ENCODE measurements at places on chromosomes 3 and 15.

DNA sequence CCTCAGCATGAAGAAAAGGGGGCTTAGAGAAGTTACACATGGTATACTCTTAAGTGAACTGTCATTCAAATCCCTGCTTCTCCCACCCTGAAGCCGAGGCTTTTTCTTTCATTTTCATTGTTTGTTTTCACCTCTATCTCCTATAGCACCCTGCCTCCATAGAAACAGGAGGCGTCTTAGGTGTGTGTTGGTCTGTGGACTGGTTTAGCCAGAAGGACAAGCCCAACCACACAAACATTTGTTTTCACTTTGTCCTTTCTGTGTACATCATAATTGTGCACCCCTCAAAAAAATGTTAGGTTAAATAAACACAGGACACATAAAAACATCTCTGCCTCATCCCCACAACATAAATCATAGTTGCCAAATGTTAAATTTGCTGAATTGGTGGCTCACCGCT is 73.3 kb upstream of the UBE2E2 start:
- DNase-seq: no peak

- DNase-seq: no peak
Observed at GRCh38 chr15:85137489-85138168, 156.0 kb downstream of the PDE8A start.

GRCh38 chr3:118801899-118802298 is 232.7 kb downstream of the IGSF11 start:
- no peak for DNase-seq

GRCh38 chr15:67085237-67085817 is 19.9 kb downstream of the SMAD3 start:
- peak; percentile 60 for DNase-seq

DNA sequence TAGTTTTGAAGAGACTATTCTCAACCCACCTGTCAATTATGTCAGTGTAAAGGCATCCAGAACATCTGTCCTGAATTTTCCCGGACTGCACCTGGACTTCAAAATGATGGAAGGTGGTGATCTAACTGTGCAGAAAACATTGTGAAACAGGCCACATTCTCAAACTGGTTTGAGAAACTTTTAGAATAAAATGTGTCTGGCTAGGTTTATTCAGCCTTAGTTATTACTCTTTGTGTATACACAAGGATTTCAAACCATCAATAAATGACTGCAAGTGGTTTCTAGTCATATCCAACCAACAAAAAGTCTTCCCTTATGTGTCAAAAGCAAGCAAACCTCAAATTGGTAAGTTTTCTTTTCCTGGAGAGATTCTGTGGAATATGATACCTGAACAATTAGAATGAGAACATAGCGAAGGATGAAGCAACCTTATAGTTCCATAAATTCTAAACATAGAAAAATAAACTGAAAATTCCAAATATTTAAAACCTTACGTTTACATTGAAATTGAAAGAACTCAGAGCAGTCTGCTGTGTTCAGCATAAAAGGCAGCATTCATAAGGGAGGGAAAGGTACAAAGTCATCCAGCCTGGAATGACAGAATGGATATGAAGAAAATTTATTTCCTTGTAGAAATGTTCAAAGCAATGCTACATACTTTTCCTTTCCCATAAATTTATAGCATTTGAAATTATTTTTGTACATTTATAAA is 306.6 kb upstream of the TGFBR2 start:
- DNase-seq: no peak

DNA sequence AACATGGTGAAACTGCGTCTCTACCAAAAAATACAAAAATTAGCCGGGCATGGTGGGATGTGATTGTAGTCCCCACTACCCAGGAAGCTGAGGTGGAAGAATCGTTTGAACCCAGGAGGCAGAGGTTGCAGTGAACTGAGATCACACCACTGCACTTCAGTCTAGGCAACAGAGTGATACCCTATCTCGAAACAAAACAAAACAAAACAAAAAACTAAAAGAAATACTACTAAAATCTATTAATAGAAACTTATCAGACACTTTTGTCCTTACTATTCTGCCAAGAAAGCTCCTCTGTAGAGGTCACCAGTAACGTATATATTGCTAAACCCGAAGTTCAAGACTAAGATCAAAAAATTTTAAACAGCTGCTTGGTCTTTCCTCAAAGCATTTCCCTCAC is 67.1 kb downstream of the SMARCC1 start:
- no peak for DNase-seq

DNA sequence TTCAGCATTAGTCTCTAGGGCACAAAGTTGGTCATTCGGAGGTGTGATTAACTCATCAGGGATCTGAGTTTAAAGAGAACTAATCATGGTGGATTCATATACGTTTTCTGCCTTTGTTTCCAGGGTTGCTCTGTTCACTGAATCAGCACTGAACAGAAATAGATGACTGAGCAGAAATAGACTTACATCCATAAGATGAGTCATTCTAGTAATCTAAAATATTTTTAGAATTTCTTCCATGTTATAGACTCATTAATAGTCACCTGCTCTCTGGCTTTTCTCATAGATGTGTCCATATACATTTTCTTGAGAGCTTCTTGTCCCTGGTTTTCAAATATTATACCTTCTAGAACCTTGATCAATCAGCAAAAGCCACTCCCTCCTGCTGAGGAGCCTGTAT is 837.6 kb upstream of the DPPA4 start:
- no peak for DNase-seq

DNA sequence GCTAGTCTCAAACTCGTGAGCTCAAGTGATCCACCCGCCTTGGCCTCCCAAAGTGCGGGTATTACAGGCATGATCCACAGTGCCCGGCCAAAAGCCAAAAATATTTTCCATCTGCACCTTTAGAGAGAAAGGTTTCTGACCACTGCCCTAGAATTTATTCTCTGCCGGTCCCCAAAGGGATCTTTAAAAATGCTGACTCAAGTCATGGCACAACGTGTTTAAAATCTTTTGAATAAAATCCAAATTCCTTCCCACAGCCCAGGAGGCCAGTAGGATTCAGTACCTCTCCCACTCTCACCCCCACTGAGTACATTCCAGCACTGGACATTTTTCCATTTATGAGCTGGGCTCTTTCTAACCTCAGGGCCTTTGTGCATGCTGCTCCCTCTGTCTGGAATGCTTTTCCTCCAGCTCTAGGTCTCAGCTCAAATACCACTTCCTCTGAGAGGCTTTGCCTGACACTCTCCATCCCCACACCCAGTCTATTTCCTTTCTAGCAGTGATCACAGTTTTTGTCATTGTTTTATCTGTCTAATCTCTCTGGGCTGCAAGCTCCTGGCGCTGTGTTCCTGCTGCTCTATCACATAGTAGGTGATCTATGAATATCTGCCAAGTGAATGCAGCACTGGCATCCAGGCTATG is 502.9 kb downstream of the SHQ1 start:
- no peak for DNase-seq

- DNase-seq: no peak
Observed at GRCh38 chr15:55552926-55553325, 35.2 kb downstream of the PYGO1 start.

- no peak for DNase-seq
Observed at GRCh38 chr3:2090095-2090911, 8.4 kb upstream of the CNTN4 start.

DNA sequence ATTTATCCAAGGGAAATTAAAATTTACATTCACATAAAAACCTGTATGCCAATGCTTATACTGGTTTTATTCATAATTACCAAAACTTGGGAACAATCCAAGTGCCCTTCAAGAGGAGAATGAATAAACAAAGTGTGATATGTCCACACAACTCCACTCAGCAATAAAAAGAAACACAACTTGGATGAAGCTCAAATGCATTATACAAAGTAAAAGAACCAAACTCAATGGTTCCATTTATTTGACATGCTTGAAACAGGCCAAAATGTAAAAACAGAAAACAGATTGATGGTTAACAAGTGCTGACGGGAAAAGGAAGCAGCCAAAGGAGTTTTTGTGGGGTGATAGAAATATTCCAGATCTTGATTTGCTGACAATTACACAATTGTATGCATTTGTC is 23.5 kb downstream of the OCA2 start:
- DNase-seq: no peak

GRCh38 chr15:91862891-91863504 is 9.5 kb downstream of the SLCO3A1 start:
- DNase-seq: no peak

GRCh38 chr3:155190691-155191090 is 102.8 kb downstream of the STRIT1 start:
- no peak for DNase-seq

Data from stimulated activated CD4-positive, alpha-beta T cell treated with anti-CD3 and anti-CD28 coated beads, TNF-alpha, amount 100 ng/mL, for 24 hours (primary cell).